ENCODE measurements at places on chromosomes 2 and 18. TPM values are rescaled to one million over a fixed set of nuclear protein-coding genes. Genes with fewer than 3 reads are reported as not detected.
A peak's percentile ranks its signal among the peaks of the same experiment; 100 is the strongest.

ITGB6 gene
- total RNA-seq, result 1.4 TPM

TNS1 gene
- total RNA-seq, result 54.3 TPM

- H3K27me3 ChIP-seq, result no peaks in the 10 kb centered on the region
- peak; percentile 28 for DNase-seq
- H3K4me3 ChIP-seq, result no peak overlapping the region
- no peak overlapping the region for H3K27ac ChIP-seq
Observed at GRCh38 chr2:137339051-137339450, 573.7 kb downstream of the THSD7B start.

DNA sequence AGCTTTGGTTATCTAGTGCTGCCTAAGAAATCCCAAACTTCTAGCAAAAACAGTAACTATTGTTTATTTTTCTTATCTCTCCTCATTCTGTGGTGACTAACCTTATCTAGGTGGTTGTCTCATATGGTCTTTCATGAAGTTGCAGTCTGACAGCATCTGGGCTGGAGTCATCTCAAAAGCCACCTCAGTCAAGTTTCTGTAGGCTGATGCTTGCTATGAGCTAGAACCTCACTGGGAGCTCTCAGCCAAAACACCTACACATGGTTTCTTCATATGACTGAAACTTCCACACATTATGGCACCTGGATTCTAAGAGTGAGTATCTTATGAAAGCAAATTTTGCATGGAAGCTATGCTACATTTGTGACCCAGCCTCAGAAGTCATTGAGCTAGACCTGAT, 596.4 kb upstream of the VRK2 start:
- H3K36me3 ChIP-seq, result no peaks in the 10 kb centered on the region
- H3K27me3 ChIP-seq, result no peaks in the 10 kb centered on the region
- DNase-seq, result no peak
- H3K27ac ChIP-seq, result no peak overlapping the region

DNA sequence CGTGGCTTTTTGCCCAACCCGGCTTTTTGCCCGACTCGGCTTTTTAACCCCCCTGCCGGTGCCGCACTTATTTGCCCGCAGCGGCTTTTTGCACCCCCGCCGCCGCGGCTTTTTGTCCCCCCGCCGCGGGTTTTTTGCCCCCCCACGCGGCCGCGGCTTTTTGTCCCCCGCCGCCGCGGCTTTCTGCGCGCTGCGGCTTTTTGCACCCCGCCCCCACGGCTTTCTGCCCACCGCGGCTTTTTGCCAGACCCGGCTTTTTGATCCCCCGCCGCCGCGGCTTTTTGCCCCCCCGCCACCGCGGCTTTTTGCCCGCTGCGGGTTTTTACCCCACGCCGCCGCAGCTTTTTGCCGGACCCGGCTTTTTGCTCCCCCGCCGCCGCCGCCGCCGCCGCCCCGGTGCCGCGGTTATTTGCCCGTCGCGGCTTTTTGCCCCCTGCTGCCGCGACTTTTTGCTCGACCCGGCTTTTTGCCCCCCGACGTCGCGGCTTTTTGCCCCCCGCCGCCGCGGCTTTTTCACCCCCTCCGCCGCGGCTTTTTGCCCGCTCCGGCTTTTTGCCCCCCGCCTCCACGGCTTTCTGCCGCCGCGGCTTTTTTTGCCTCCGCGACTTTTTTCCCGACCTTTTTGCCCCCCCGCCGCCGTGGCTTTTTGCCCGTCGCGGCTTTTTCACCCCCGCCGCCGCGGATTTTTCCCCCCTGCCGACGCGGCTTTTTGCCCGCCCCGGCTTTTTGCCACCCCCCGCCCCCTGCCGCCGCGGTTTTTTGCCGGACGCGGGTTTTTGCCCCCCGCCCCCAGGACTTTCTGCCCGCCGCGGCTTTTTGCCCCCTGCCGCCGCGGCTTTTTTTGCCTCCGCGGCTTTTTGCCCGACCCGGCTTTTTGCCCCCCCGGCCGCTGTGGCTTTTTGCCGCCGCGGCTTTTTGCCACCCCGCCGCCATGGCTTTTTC, 2786.5 kb downstream of the RPIA start:
- H3K27me3 ChIP-seq, result peaks cover 26% of the 10 kb centered on the region
- peaks cover 22% of the 10 kb centered on the region for H3K4me1 ChIP-seq
- H3K4me3 ChIP-seq, result peak overlapping the region; percentile 26
- no peak overlapping the region for H3K27ac ChIP-seq

- H3K36me3 ChIP-seq, result peaks cover 8% of the 10 kb centered on the region
- H3K4me3 ChIP-seq, result no peak overlapping the region
- no peak overlapping the region for H3K27ac ChIP-seq
- DNase-seq, result peak; percentile 68
Observed at GRCh38 chr18:35470435-35470834, 27.3 kb downstream of the INO80C start.

DNA sequence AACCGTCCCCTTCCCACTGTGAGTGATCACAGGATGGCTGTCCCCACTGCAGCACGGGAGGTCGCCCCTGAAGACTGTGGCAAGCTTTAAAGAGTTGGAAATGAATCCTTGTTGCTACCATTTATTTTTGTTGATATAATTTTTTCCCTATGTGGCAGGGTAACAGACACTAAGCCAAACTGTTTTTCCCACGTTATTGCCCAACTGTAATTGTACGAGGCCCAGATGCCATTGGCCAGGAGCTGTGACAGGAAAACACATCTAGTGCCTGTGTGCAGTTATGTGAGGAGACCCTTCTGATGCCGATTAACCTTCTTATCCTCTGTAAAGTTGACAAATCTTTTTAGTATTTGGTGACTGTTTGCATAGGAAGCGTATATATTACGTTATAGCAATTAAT, 44.2 kb downstream of the MRPS9 start:
- no peaks in the 10 kb centered on the region for H3K36me3 ChIP-seq
- no peak overlapping the region for H3K27ac ChIP-seq
- H3K4me3 ChIP-seq, result no peak overlapping the region
- H3K4me1 ChIP-seq, result peaks cover 2% of the 10 kb centered on the region
- no peak for DNase-seq
